ENCODE measurements at places on chromosomes 7 and 10.

GRCh38 chr7:77667459-77668086, 28.7 kb upstream of the RSBN1L start:
- no peak for DNase-seq

DNA sequence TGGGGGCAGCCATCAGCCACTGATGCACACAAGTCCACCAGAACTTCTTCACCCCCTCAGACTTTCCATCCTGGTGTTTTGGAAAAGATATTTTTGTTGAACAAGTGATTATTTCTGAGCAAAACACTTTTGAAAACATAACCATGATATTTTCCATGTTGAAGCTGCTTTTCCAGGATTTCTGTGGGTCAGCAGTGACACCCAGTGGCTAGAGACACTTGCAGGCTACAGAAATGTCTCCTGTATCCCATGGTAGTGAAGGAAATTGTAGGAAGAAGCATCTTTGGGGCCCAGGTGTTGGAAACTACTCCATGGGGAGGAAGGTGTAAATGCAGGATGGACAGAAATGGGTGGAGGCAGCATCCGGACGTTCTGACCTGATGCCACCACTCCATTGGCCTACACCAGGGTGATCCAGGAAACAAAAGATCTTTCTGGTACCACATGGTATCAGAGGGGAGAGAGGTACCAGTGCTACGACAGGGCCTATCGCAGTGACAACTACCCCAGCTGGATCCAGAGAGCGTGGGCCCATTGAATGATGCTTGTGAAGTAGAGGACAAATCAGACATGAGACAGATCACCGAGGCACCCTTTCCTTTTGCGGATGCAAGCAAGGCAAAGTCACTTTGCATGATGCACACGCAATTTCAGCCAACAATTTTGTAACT, 111.7 kb upstream of the COBL start:
- no peak for DNase-seq

- no peak for DNase-seq
Observed at GRCh38 chr7:5424749-5425506, 1.3 kb upstream of the TNRC18 start.

DNA sequence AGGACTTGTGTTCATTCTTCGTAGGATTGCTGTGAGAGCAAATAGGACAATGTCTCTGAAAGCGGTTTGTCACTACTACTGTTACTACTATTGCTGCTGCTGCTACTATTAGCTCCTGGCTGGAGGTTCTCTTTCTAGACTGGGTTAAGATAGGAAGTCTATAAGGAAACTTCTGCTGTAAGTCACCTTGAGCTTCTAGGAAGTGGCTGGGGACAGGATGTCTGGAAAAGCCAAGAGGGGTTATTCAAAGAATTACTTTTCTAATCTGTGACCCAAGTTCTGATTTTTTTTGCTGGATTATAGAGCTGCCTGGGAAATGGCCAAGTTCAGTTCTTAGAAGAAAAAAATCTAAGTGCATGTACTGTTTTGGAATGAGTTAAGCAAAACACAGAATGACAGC, 62.2 kb downstream of the NAMPT start:
- DNase-seq, result no peak

DNA sequence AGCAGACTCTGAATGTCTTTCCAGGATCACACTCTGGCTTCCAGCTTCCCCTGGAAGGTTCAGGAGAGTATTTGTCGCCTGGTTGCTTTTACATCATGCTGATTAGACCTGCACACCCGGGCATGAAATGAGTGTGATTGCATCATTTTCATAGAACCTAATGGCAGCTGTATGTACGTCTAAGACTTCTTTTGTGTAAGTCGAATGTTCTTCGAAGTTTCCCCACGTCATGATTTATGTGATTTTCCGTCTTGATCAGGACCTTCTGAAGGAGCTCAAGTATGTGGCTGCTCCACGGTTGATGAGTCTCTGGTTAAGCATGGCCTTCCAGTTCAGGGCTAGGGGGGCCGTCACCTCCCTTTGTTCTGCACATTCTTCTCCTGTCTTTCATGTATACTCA, 4.5 kb downstream of the EIF4H start:
- no peak for DNase-seq

- DNase-seq, result no peak
Observed at GRCh38 chr10:101562231-101562630, 25.8 kb downstream of the POLL start.

DNA sequence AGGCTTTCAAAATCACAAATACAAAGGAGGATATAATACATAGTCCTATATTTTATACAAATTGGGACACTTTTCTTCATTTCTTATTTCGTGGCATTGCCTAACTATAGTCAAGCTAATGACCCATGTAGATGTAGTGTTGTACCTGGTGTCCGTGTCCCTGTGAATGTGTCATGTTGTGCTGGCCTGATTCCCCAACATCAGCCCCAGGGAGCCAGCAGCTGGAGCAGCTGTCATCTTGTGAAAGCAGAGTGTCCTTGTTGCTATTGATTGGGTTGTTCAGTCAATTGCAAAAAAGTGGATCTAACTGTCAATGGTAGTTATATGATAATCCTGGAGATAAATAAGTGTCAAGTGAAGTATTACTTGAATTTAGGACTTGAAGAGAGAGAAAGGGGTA, 86.3 kb downstream of the KAT6B start:
- DNase-seq, result no peak
